ENCODE measurements at places on chromosomes 6 and 20.
A peak's percentile ranks its signal among the peaks of the same experiment; 100 is the strongest.

GRCh38 chr20:32474967-32475811, 109.9 kb downstream of the NOL4L start:
- no peak for DNase-seq

DNA sequence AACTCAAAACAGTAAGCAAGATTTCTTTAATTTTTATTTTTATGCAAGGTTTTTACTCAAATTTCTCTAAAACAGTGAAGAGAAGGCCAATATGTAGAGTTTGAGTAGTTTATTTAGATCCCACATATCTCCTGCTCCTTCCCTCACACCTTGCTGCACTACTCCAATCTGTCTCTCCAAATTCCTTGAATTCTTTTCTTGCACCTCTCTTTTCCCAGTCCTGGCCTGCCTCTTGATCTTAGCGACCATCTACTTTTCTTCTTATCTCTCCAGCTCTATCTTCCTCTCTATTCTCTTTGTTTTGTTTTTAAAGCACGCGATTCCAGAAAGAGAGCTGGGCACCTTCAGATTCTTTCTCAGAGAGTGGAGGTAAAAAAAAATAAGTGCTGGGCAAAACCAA, 86.7 kb upstream of the KCNQ5 start:
- DNase-seq = no peak

- no peak for DNase-seq
These were observed 7.2 kb upstream of the VWA7 start for GRCh38 chr6:31784098-31784925.

- no peak for DNase-seq
These were observed 7.5 kb upstream of the LY86 start for GRCh38 chr6:6581054-6581453.

DNA sequence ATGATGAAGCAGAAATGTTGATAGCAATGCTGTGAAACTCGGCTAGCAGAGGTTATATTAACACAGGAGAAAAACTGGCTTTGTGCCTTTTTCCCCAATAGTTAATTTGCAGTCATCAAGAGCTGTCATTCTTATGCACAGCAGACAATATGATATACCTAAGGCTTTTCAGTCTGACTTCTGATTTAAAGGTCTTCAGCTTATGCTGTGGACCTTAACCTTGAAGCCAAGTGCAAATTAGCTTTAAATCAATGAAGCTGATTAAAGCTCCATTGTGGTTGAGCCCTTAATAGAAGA, 171.6 kb upstream of the ID4 start:
- no peak for DNase-seq

- no peak for DNase-seq
These were observed 15.7 kb downstream of the CPNE5 start for GRCh38 chr6:36823421-36824096.

- DNase-seq = no peak
These were observed 50.8 kb upstream of the TAGAP start for GRCh38 chr6:159095616-159096015.

DNA sequence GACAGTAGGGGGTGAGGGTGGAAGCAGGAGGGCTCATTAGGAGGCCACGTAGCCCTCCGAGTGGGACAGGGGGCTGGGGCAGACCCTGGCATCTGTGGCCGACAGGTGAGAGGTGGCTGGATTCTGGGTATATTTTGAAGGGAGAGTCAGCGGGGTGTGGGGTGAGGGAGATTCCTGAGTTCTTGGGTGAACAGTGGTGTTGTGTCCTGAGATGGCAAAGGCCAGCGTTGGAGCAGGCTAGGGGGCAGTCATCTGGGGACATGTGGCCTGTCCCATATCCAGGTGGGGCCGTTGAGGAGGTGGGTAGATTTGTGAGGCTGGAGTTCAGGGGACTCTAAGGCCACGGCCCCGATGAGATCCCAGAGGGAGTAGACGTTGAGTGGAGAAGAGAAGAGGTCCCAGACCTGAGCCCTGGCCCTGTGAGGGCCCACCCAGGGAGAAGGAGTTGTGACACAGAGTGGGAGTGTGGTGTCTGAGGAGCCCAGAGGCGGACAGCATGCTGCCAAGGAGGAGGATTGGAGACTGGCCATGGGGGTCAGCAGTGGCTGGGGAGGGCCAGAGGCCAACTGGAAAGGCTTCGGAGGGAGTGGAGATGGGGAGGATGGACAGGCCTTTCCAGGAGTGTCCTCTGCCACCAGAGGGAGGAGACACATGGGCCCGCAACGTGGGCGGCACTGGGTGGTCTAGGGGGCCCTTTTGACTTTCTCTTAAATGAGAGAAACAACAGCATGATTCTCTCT, 19.6 kb downstream of the PACSIN1 start:
- DNase-seq = no peak

GRCh38 chr6:150149146-150149545, 6.3 kb downstream of the PPP1R14C start:
- DNase-seq = no peak

DNA sequence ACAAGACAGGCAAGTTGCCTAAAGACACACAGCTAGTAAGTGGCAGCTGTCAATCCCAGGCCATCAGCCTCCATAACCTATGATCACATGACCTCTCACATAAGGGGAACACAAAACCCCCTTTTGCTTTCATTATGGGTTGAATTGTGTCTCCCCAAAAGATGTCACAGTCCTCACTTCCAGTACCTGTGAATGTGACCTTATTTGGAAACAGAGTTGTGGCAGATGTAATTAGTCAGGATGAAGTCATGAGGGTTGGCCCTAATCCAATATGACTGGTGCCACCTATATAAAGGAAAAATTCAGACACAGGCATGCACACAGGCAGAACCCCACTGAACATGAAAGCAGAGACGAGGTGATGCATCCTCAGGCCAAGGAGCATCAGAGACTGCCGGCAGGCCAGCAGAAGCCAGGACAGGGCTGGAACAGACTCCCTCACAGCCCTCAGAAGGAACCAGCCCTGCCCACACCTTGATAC, 33.6 kb downstream of the GFOD1 start:
- DNase-seq = peak; percentile 80

DNA sequence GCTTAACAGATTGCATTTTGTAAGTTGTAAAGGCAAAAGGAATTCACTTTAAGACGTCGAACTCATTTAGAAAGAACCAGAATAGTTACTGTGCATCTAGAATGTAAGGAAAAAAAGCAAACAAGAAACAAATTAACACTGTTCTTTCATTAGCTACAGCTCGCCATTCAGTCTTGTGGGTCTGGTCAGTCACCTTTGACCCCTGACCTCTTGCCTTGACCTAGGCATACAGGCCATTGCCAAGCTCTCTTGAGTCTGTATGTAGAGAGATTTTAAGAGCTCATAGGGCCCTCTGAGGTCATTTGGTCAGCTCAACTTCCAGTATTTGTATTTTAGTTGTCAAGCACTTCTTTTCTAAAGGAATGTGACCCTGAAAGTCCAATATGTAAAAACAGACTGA, 318.7 kb downstream of the DHX35 start:
- DNase-seq = no peak

DNA sequence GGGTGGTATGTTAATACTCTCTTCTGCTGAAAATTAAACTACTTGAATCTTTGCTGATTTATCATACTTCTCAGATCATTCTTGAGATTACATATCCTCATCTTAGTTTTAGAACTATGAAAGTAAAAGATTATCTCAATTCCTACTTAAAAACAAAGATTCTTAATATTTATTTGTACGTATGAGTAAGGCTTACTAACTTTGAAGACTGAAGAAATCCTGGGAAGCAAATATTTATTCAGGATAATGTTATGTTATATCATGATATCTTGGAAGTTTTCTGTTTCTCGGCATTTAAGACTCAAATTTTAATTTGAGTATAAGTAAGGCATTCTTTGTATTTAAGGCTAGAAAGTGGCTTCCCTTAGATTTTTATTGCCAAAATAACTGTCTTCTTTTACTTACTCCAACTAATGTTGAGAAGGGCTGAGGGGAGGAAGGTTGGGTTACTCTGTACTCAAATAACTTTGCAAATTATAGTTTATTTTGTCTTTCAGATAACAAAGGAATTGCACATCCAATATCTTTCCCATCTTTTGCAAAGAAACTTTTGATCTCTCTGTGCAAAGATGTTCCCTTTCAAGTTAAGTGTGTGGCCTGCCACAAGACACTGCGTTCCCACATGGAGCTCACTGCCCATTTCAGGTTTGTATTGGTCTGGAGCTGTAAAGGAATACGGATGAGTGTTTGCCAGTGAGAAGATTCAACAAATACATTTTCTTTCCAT, 30.5 kb upstream of the BAG2 start:
- DNase-seq = no peak

DNA sequence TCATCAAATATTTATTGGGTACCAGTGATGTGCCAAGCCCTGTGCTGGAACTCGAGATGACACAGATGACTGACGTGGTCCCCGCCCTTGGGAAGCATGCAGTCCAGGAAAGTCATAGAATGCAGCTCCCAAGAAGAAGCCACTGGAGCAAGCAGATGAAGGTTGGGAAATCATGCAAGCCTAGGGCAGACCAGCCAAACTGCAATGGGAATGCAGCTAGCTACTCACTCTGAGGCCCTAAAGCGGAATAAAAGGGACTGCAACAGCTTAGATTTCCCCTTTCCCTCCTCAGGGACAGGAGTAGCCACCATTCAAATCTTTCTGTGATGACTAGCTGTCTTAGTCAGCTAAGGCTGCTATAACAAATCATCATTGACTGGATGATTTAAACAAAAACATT, 152.2 kb downstream of the MAFB start:
- DNase-seq = no peak

DNA sequence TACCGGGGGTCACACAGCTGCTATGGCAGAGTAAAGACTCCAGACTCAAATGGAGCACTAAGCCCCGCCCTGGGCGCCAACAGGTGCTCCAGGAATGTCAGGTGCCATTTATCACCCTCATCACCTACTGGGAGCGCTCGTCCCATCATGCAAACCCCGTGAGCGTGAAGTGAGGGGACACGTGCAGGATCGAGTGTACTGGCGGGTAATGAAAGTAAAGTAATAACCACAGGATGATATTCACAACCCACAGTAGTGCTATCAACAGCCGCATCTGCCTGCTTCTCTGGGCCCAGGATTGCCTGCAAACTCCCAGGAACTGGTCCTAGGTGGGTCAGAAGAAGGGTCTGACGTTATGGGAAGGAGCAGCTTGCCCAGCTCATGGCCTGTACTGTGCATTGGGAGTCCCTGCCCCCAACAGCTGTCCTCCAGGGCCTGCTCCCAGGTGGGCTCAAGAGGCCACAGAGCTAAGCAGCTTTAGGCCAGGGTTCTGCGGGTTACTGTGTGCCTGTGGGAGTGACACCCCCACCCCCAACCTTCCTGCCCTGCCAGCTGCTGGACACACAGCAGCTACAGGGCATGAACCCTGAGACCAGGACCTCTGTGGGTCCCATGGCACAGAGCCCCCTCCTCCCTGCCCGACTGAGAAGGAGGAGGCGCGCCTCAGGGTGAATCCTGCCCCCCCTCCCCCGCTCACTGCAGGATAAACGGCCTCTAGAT, 120.5 kb upstream of the SULF2 start:
- no peak for DNase-seq

DNA sequence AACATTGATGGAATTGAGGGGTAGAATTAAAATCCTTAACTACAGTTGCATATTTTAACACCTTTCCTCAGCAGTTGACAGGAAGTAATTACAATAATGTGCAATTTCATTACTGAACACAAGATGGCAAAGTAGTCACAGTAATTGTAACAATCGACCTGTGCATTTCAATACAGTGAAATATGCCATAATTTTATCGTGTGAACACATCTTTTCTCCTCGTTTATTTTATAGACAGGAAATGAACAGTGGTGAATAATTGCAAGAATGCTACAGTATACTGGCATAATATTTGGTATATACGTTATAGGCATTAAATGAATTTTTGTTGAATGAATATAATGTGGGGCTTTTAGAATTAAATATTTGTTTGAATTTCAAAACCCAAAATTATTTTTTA, 25.0 kb downstream of the CYB5R4 start:
- peak; percentile 42 for DNase-seq

DNA sequence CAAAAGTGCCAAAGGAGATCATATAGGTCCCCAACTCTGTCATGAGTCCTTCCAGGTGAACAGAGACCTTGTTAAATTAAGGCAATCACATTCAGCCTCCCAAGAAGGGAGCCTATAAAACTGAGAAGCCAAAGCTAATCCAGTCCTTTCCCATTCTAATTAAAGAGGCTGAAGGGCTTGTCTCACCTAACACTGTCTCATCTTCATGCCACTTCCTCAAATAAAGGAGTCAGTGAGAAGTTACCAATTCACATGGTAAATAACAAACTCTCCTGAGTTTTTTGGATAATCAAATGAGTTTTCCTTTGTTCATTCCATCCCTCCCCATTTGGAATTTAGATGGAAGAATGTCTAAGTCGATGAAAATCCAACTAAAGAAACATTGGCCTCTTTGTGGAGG, 242.8 kb downstream of the UST start:
- DNase-seq = no peak

DNA sequence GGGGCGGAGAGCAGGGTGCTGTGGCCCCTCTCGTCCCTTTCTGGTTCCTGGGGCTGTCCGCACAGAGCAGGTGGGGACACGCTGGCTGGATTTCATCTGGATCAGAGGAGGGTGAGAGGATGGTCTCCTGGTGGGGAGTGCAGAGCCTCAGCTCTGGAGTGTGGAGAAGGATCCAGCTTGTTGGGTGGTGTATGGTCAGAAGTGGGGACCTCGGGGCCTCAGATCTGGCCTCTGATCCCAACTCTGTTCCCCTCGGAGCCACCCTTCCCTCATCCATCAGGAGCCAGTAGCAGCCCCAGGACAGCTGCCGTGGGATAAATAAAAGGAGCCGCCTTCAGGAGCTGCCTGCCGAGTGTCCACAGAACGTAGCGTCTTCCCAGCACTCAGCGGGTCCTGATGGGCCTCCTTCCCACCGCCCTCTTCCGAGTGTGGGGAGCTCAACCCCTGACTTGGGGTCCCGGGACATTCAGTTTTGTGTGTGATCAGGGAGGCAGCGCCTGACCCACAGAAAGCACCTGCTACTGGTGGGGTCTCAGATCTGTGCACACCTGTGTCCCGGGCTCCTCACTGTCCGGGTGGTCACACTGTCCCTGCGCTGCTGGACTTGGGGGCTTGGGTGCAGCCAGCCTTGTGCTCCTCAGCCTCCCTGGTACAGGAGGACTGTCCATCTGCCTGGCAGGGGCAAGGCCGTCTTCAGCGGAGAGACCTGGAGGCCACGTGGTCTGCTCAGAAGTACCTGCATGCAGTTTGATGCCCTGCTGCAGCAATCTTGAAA, 25.4 kb upstream of the BHLHE23 start:
- DNase-seq = no peak

DNA sequence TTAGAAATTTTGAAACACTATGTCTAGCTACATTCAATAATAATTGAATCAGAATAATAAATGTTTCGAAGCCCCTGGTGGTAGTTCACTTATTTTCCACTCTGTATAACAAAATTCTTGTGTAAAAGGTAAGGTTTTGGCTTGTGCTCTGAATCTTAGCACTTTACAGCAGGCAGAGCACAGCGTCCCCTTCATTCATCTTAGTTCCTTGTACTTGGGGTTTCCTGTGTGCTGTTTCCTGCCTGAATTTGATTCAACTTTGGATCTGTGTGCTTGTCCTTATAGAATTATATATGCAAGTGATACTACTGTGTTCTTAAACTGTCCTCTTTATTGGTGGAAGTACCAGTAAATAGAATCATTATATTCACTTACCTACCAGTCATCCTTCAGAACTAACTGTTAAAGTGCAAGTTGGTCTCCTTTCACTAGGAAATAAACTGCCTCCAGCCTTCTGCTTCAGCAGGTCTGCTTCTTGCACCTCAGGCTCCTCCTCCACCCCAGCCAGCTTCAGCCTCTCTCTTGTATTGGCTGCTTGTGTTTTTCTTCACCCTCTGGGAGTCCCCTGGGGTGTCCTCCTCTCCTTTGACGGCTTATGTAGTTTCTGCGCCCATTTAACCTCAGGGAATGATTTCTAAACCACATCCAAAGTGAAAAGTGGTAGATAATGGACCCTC, 28.8 kb upstream of the TULP4 start:
- DNase-seq = no peak

All from HCT116 (cell line).